NCI-H345 (cell line): ENCODE measurements at places on chromosomes 11 and 22.

DNA sequence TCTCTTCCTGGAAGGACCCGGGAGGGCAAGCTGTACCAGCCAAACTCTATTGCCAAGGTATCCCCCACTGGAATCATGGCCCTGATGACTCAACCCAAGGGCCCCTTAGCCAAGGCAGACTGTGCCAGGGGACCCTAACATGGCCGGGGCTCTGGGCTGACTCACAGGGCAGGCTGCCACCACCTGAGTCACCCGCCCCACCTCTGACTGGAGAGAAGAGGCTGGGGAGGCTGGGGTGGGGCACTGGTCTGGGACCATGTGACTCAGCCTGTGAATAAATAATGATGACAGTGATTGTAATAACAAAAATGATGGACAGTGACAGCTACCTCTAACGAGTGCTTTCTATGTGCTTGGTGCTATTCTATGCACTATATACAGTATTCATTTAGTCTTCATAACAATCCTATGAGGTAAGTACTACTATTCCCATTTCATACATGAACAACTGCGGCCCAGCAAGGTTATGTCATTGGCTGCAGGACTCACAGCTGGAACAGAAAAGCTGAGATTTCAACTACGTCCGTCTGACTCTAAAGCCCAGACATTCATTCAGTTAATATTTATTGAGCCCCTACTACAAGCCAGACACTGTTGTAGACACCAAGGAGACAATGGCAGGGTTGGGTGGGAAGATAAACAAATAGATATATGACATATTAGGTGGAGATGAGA, 84.2 kb downstream of the FBXO7 start:
- no peak for DNase-seq

GRCh38 chr11:44775366-44775984, 48.7 kb downstream of the TSPAN18 start:
- DNase-seq = peak; percentile 39

DNA sequence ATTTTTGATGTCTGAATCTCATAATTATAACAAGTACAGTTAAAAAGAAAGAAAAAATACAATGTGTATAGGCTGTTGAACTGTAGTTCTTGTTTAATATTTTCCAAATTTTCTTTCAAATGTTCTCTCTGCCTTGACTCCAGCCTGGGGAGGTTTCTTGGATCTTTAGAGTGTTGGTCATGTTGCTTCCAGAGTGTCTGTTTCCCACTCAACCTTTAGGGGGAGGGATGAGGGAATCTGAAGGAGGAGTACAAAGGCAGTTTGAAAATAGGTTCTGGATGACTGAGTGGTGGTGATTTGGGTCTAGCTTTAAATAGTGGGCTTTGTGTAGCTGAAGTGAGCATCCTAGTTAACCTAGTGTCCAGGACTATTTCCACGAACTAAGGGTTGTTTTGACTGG, 2.0 kb downstream of the CTNND1 start:
- DNase-seq = no peak

DNA sequence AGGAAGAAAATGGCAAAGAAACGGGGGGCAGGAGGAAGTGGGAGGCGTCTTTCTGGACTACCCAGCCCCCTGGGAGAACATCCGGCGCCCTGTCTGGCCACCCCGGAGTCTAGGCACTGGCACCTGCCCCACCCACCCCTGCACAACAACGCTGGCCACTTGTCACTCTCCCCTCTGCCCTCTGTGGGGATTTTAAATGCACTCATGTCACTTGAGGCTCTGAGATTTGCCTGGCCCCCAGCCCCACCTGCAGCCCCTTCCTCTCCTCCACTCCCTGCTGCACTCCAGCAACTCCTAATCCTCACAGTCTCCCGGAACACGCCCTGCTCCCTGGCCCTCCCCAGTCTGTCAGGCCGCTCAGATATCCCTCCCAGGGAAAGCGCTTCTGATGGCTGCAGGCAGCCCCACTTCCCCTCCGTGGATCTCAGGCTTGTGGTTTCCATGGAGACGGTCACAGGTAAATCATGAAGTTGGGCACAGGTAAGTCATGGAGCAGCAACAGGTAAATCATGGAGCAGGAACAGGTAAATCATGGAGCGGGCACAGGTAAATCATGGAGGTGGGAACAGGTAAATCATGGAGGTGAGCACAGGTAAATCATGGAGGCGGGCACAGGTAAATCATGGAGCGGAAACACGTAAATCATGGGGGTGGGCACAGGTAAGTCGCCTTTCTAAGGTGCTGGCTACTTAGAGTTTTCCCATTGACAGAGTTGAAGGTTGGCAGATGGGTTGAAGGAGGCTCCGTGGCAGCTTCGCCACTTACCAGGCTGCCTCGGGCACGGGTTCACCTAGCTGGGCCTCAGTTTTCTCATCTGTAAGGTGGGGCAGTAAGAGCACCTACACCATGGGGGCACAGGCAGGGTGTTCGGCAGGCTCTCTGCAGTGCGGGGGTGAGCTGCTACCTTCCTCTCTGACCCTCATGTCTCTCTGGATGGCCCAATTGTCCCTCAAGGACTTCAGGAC, 79.0 kb upstream of the SHISAL1 start:
- DNase-seq = no peak

GRCh38 chr11:69638941-69639681, 1.8 kb upstream of the CCND1 start:
- DNase-seq = peak; percentile 35

GRCh38 chr11:59144579-59145345, 2.1 kb downstream of the FAM111A start:
- peak; percentile 94 for DNase-seq

GRCh38 chr11:12088047-12088481, 22.3 kb upstream of the MICAL2 start:
- DNase-seq = no peak

- no peak for DNase-seq
Measured at GRCh38 chr11:131888230-131888855, 517.9 kb downstream of the NTM start.

DNA sequence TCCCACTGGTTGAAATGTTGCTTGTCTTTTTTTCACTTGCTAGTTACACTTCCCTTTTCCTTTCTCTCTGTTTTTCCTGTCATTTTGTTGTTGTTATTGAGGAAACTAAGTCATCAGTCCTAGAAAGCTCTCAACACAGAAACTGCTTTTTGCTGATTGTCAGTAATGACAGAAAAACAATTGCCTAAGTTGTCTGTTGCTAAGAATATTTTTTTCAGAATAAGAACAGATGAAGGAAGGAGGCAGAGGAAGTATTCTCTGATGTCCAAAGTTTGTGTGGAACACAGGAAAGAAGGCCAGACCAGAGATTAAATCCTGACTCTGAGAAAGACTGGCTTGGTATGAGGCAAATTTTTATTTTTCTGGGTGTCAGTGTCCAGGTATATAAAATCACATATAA, 163.3 kb downstream of the CASP12 start:
- no peak for DNase-seq

DNA sequence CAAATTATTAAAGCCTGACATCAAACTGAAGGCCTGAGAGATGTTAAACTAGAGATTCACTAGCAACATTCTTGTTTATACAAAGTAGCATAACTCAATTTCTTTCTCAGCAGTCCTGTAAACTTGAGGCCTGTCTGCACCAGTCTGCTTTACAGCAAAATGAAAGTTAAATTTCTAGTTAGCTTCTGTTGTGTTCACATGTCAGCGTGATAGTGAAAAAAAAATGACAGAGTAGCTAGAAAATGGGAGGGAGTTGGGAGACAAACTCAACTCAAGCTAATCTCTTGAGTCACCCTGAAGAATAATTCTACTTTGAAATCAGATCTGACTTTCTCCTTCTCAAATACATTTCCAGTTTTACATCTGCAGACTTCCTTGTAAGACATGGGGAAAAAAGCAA, 6.5 kb downstream of the RBFOX2 start:
- DNase-seq = no peak
